GM13977 (cell line): ENCODE measurements at places on chromosomes 2 and 18.

GRCh38 chr2:76932550-76932949 lies 589.6 kb downstream of the LRRTM4 start:
- no peak for DNase-seq

DNA sequence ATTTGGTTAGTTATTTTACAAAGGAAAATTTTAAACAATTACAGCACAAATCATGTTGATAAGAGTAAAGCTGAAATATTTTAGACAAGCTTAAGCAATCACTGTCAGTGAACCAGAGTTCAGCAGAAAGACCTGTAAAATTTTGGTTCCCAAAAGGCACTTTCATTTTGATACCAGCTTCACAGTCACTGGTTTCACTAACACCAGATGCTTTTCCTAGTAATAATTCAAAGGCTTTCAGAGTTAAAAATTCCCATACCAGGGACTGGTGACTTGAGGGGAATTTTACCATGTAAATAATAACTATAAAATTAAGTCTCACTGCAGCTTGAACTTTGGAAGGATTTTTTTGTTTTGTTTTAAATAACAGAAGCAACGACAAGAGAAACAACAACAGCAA lies 102.3 kb upstream of the CD302 start:
- no peak for DNase-seq

- no peak for DNase-seq
Observed at GRCh38 chr2:69773206-69773605, 31.3 kb downstream of the ANXA4 start.

- no peak for DNase-seq
Observed at GRCh38 chr18:76528477-76529432, 33.7 kb upstream of the ZNF516 start.

DNA sequence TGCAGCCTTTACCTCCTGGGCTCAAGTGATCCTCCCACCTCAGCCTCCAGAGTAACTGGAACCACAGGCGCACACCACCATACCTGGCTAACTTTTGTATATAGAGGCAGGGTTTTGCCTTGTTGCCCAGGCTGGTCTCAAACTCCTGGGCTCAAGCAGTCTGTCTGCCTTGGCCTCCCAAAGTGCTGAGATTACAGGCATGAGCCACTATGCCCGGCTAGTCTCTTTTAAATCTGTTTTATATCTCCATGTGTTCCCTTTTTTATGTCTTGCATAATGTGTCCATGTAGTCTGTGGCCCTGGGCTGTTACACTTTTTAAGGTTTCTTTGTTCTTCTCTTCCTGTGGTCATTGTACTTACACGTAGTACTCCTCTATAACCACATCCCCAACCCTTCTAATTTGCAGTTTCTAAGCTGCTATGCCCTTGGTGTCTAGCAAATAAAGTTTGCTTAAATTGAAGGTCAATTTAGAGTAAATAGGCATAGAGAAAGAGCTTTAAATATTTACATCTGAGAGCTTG lies 168.2 kb downstream of the MCFD2 start:
- peak; percentile 7 for DNase-seq

GRCh38 chr2:238786379-238786778 lies 61.5 kb upstream of the TWIST2 start:
- no peak for DNase-seq

- DNase-seq, result no peak
Observed at GRCh38 chr2:183383854-183384253, 259.6 kb downstream of the NUP35 start.

- peak; percentile 64 for DNase-seq
Observed at GRCh38 chr2:95158891-95159619, 593 bp downstream of the ZNF514 start.

DNA sequence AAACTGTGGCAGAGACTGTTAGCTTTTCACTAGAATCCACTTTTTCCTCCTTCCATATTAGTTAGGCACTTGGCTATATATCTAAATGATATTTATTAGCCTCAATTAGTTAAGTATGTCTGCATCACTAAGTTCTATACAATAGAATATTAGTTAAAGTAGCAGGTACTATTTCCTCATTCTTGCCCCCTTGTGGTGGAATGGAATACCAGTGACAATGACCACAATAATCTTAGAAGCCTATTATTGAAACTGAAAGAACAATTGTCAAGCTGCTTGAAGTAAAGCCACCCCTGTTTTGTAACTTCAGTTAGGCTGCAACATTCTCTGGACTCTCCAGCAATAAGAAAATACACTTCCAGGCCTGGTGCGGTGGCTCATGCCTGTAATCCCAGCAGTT lies 476.3 kb upstream of the VWC2L start:
- peak; percentile 50 for DNase-seq

GRCh38 chr2:133942398-133942797 lies 311.5 kb upstream of the MGAT5 start:
- no peak for DNase-seq

- DNase-seq, result no peak
Observed at GRCh38 chr2:204449977-204450376, 95.3 kb upstream of the PARD3B start.

- no peak for DNase-seq
Observed at GRCh38 chr2:164141271-164141670, 405.5 kb upstream of the FIGN start.

DNA sequence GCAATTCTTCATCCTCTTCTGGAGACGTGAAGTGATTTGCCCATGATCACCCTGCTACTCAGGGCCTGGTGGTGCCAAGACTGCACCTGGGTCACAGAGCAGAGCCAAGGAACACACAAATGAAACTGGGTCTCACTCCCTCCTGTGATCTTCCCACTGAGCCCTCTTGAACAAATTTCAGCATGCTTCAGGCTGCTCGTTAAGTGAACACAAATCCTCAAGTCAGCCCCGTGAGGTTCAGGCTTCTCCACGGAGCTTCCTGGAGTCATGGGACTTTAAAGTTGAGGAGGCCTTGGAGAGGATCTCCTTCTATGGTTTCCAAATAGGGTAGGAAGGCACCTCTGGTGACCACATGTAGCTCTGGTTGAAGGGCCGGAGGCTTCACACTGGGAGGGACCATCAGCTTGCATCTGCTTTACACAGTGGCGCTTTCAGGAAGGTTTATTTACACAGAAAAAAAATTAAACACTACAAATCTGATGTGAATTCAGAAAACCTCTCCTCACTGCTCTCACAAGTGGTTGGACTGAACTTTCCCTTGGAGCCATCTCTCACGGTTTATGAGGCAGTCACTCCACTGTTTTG lies 255.4 kb downstream of the LOXHD1 start:
- DNase-seq, result no peak

GRCh38 chr2:128369108-128369555 lies 50.5 kb upstream of the HS6ST1 start:
- DNase-seq, result no peak

DNA sequence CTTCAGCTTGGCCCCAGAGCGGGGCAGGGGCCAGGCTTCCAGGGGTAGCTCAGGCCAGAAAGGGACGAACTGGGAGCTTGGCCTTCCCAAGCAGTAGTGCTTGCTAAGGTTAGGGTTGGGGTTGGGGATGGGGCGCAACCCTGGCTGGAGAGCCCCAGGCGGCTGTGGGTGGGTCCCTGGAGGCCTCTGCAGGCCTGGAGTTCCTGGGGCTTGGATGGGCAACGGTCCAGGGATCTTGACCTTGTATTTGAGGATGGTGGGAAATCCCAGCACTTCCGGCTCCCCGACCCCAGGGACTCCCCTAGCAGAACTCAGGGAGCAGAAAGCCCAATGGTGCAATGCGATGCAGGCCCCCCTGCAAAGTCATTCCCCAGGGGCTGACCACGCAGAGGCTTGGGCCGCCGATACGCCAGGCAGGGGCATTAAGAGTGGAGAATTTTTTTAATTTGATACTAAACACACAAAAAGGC lies 12.6 kb upstream of the MLPH start:
- no peak for DNase-seq

- DNase-seq, result no peak
Observed at GRCh38 chr2:128241896-128242295, 76.8 kb downstream of the HS6ST1 start.

DNA sequence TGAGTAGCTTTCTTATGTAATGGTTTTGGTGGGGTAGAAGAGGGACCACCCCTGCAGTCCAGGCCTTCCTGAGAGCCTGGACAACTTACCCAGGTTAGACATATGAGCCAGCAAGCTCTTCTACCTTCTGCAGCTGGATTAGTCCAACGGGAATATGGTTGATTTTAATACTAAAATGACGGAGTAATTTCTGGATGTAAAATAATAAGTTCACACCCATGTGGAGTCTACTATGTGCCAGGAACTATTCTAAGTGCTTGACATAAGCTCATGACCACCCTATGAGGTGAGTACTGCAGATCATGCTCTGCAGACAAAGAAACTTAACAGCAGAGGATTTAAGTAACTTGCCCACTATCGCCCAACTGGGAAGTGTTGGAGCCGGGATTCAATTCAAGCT lies 45.5 kb downstream of the DPP4 start:
- DNase-seq, result no peak

- no peak for DNase-seq
Observed at GRCh38 chr2:36411962-36412444, 56.4 kb downstream of the CRIM1 start.

DNA sequence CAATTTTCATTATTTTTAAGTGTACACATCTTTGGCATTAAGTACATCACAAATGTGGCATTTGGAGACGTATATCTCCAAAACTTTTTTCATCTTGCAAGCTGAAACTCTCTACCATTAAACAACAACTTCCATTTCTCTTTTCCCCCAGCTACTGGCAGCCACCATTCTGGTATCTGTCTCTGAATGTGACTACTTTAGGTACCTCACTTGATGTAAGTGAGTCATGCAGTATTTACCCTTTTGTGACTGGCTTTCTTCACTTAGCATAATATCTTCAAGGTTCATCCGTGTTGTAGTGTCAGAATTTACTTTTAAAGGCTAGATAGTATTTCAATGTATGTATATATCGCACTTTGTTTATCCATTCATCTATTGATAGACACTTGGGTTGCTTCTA lies 17.0 kb downstream of the BABAM2 start:
- DNase-seq, result no peak

- no peak for DNase-seq
Observed at GRCh38 chr2:31413025-31413424, 1.5 kb downstream of the XDH start.

DNA sequence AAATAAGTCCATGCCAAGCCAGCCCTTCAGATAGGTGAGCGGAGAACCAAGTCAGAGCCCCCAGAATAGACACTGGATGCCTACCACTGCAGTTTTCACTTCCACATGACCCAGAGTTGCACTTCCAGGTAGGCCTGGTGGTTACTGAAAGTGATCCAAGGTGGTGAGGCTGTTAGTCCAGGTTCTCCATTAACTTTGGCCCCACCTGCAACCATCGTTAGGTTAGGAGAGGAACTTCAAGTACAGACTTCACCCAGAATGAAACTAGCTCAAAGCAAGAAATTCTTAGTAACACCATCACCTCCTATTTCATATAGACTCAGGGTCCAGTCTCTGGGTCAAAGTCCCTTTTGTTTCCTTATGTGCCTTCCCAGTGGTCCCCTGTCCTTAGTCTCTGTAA lies 293.1 kb upstream of the ID2 start:
- DNase-seq, result no peak

GRCh38 chr2:30443081-30443480 lies 4.0 kb upstream of the LCLAT1 start:
- no peak for DNase-seq

- no peak for DNase-seq
Observed at GRCh38 chr18:68399721-68400120, 315.2 kb downstream of the TMX3 start.

DNA sequence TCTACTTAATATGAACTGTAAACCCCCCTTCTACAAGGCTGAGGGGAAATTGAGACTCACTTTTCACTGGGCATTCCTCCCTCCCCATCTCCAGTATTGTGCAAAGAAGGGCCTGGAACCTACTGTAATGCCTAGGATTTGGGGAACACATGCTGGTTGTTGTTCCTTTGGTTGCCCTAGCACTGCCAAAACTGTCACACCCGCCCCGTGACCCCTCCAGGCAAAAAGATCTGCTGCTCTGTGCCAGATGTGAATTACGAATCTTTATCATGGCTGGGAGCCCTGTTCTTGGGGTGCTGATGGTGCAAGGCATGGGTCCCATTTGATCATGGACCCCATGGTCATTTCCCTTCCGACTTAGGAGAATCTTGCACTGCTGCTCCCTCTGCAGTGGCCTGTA lies 95.4 kb downstream of the CABLES1 start:
- no peak for DNase-seq

GRCh38 chr2:42846026-42846425 lies 53.6 kb upstream of the HAAO start:
- DNase-seq, result no peak

- DNase-seq, result no peak
Observed at GRCh38 chr18:48843596-48843995, 107.2 kb downstream of the SMAD7 start.

DNA sequence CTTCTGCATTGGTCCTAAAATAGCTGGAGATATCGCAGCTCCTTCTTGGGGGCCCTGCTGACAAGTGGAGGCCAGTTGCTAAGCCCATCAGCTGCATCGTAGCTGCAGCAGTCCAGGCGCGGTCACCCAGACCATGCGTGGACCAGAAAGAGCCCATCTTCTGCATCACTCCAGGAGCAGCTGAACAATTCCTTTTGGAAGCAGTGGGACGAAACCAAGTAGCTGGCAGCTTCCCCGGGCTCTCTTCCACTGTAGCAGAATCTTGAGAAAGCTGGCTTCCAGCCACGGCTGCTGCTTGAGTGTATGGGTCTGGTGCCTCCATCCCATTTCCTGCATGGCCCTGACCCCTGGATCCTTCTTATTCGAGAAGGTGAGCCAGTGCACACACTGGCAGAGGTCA lies 22.2 kb upstream of the CAB39 start:
- DNase-seq, result no peak

DNA sequence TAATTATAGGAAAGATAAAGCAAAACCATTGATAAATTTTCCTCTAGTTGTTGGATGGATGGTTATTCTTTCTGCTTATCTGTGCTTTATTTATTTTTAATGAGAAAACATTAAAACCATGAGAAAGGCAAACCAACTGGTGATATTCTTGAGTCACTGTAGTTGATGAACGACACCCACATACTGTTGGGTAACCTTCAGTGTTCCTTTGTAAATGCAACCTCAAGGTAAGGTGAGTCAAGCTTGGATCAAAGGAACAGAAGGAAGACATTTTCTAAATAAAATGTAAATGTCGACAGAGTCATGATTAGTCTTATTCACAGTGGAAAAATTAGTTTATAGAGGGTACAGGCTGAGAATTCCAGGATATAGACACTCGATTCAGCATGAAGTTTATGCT lies 12.7 kb downstream of the ABCB11 start:
- no peak for DNase-seq

GRCh38 chr18:22280453-22280750 lies 111.0 kb downstream of the GATA6 start:
- no peak for DNase-seq

- DNase-seq, result no peak
Observed at GRCh38 chr2:113089916-113090315, 22.1 kb downstream of the IL1F10 start.

GRCh38 chr2:88190808-88191721 lies 20.9 kb downstream of the THNSL2 start:
- peak; percentile 79 for DNase-seq

DNA sequence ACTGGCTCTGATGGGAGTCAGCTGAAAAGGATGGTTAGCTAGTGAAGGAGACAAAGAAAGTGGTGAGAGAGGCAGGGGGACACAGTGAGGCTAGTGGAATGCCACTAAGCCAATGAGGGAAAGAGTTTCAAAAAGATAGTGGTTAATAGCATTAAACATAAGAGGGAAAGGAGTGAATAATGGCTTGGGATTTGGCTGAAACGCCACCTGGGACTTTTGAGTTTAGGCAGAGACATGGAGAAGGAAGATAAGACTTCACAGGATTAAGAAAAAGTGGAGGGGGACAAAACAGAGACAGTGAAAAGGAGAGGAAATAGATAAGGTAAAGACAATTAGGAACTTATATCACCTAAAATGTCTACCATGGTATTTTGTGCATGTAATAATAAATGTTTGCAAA lies 6.9 kb downstream of the CD28 start:
- no peak for DNase-seq

GRCh38 chr2:42858140-42859005 lies 66.0 kb upstream of the HAAO start:
- no peak for DNase-seq
